Osteocyte (in vitro differentiated cells): ENCODE measurements at places on chromosomes 1 and 21. TPM values are rescaled to one million over a fixed set of nuclear protein-coding genes. Genes with fewer than 3 reads are reported as not detected.
A peak's percentile ranks its signal among the peaks of the same experiment; 100 is the strongest.

The PTPN7 gene
- total RNA-seq: not detected in 2 replicates

- H3K36me3 ChIP-seq: no peaks in the 10 kb centered on the region
- H3K4me1 ChIP-seq: peaks cover 21% of the 10 kb centered on the region
- no peak overlapping the region for H3K27ac ChIP-seq
- peak; percentile 96 for DNase-seq
Measured at GRCh38 chr1:211654838-211655787, 20.3 kb downstream of the NEK2 start.

The TMEM183A gene
- 59.6 and 65.9 TPM in 2 replicates for total RNA-seq

DNA sequence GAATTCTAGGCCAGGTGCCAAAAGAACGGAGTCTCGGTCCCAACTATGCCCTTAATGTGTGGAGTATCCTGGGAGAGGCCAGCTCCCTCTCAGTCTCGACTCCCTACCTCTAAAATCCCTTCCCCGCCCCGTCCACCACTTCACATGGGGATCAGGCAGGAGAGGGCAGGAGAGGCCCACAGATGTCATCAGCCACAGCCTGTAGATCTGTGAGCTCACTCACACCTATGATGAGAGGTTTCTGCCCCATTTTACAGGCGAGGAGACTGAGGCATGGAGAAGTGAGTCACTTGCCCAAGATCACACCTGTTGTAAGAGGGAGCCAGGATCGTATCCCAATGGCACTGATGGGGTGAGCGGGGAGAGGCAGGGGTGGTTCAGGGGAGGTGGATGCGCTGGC lies 20.4 kb upstream of the EPHA8 start:
- no peak overlapping the region for H3K4me3 ChIP-seq
- DNase-seq: no peak
- H3K4me1 ChIP-seq: peaks cover 7% of the 10 kb centered on the region
- H3K27ac ChIP-seq: no peak overlapping the region
- no peaks in the 10 kb centered on the region for H3K36me3 ChIP-seq

The DYRK3 gene
- 1.7 and 2.1 TPM in 2 replicates for total RNA-seq

The KCNT2 gene
- total RNA-seq: 26.2 TPM in 2 replicates

The BTBD8 gene
- 1.9 and 2.0 TPM in 2 replicates for total RNA-seq

The AKT3 gene
- total RNA-seq: 107 and 112 TPM in 2 replicates

- H3K27me3 ChIP-seq: peaks cover 87% of the 10 kb centered on the region
- DNase-seq: no peak
- H3K36me3 ChIP-seq: no peaks in the 10 kb centered on the region
- no peak overlapping the region for H3K27ac ChIP-seq
Measured at GRCh38 chr1:209208648-209209047, 374.9 kb upstream of the CAMK1G start.

- no peaks in the 10 kb centered on the region for H3K27me3 ChIP-seq
- DNase-seq: no peak
- H3K4me3 ChIP-seq: no peak overlapping the region
- no peaks in the 10 kb centered on the region for H3K36me3 ChIP-seq
Measured at GRCh38 chr21:14602382-14602958, 56.4 kb upstream of the SAMSN1 start.

- no peaks in the 10 kb centered on the region for H3K36me3 ChIP-seq
- DNase-seq: no peak
- no peak overlapping the region for H3K4me3 ChIP-seq
- no peaks in the 10 kb centered on the region for H3K4me1 ChIP-seq
- no peaks in the 10 kb centered on the region for H3K27me3 ChIP-seq
Measured at GRCh38 chr1:104136621-104137020, 386.9 kb downstream of the AMY1C start.

The GBP4 gene
- not detected in 2 replicates for total RNA-seq

The CYP4Z1 gene
- total RNA-seq: not detected in 2 replicates

DNA sequence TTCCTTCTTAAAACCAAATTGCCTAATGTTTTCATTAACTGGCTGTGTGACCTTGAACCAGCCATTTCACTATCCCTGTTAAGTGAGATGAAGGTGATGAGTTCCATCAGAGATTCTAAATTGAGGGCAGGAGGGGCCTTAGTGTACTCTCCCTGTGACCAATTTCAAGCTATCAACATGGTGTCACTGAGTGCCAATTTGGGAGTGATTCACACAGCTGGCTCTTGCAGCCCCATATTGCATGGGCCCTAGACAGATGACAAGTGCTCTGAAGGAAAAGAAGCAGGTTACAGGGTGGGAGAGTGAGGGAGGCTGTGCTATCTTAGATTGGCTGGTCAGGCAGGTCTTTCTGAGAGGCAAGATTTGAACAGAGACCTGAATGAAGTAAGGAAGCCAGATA lies 13.0 kb upstream of the TACSTD2 start:
- H3K27me3 ChIP-seq: peaks cover 17% of the 10 kb centered on the region
- no peak overlapping the region for H3K27ac ChIP-seq
- peaks cover 19% of the 10 kb centered on the region for H3K4me1 ChIP-seq
- DNase-seq: no peak
- H3K4me3 ChIP-seq: no peak overlapping the region
- H3K36me3 ChIP-seq: no peaks in the 10 kb centered on the region

DNA sequence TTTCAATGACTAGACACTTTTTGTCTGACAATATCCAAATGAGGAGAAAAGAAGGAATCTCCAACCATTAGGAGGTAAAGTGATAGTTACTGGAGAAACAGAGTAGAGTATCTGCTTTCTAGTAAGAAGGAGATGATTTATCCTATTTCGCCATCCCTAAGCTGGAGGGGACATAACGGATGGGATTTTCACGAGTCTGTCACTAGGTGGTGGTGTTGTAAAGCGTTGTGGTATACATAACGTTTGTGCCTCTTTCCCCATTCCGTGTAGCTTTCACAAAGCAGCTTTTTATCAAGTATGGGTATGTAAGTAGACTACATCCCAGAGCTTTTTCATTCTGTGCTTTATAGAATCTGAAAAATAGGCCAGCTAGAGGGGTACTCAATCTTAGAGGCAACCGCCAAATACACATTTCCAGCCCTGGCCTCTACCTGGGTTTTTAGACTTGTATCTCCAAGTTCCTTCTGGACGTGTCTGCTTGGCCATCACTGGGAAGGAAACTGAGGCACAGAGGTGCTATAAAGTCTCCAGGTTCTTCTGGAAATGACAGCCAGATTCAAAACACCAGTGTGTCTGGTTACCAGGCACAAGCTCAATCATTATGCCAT lies 33.3 kb upstream of the FAM3B start:
- H3K27ac ChIP-seq: no peak overlapping the region
- peaks cover 21% of the 10 kb centered on the region for H3K27me3 ChIP-seq
- no peaks in the 10 kb centered on the region for H3K4me1 ChIP-seq
- H3K36me3 ChIP-seq: no peaks in the 10 kb centered on the region

The INAVA gene
- total RNA-seq: 2.0 and 2.1 TPM in 2 replicates

- no peak for DNase-seq
- peaks cover under 1% of the 10 kb centered on the region for H3K4me1 ChIP-seq
- no peak overlapping the region for H3K27ac ChIP-seq
- H3K27me3 ChIP-seq: peaks cover 3% of the 10 kb centered on the region
- H3K4me3 ChIP-seq: no peak overlapping the region
- H3K36me3 ChIP-seq: no peaks in the 10 kb centered on the region
Measured at GRCh38 chr1:26915204-26915842, 1.5 kb upstream of the NR0B2 start.

The SPRR1B gene
- total RNA-seq: not detected in 2 replicates

GRCh38 chr1:117097443-117097842 lies 24.1 kb downstream of the TRIM45 start:
- no peak for DNase-seq
- H3K4me3 ChIP-seq: no peak overlapping the region
- peaks cover 54% of the 10 kb centered on the region for H3K4me1 ChIP-seq
- peak overlapping the region; percentile 24 for H3K27ac ChIP-seq
- peaks cover 4% of the 10 kb centered on the region for H3K36me3 ChIP-seq

GRCh38 chr1:29855561-29856160 lies 619.3 kb downstream of the PTPRU start:
- H3K4me1 ChIP-seq: no peaks in the 10 kb centered on the region
- no peak overlapping the region for H3K27ac ChIP-seq
- H3K27me3 ChIP-seq: peaks cover 3% of the 10 kb centered on the region
- DNase-seq: peak; percentile 40
- H3K36me3 ChIP-seq: no peaks in the 10 kb centered on the region
